ENCODE measurements at places on chromosomes 6 and 20. TPM values are rescaled to one million over a fixed set of nuclear protein-coding genes. Genes with fewer than 3 reads are reported as not detected.

DNA sequence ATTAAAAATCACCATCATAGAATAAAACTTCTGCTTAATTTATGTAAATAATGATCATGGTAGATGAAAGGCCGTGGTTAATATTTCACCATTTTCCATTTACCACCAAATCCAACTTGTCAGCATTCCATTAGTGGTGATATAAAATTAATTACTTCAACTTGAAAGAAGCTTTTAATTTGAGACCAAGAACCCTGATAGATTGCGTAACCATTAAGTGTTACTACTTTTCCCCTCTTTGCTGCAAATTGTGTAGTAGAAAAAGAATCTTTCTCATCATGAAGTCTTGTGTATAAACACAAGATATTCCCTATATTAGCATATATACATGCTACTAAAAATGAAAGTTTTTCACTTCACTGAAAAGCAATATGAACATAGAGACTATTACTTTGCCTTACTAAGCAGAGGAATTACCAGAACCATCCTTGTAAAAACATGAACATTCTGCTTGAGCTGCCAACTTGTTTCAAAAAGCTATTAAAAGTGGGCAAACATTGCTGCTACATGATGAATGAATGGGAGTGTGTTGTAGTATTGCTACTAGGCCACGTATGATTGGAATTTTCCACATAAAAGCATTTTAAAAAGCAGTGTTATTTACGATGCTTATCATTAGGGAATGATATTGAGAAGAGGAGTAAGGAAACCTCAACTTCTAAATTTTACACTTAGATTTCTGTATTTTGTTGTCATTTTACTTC, 35.0 kb downstream of the STX11 start:
- no peaks in the 10 kb centered on the region for H3K27me3 ChIP-seq
- H3K27ac ChIP-seq = no peak overlapping the region
- H3K36me3 ChIP-seq = peaks cover 29% of the 10 kb centered on the region
- peaks cover 26% of the 10 kb centered on the region for H3K4me1 ChIP-seq

DNA sequence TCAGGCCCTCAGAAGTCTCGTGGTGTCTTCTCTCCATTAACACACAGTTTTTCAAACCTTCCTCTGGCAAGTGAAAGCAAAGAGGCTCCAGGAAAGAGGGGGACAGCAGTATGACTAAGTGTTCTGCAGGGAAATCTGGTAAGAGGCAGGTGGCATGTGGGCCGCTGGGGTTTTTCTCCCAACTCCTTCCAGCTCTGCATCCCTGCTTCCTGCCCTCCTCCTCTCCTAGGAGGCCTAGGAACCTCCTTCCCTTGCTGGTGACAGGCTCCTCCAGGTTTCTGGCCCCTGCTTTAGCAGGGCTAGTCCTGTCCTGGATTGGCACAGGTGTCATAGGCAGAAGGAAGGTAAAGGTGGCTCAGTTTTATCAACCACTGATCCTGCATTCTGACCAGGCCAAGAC, 7.6 kb upstream of the ITCH start:
- no peak overlapping the region for H3K4me3 ChIP-seq
- no peak for DNase-seq
- no peaks in the 10 kb centered on the region for H3K4me1 ChIP-seq

GRCh38 chr6:166308033-166308768, at the start of gene PRR18:
PRR18 (minus strand) TSS chr6:166308392; CDS start chr6:166308142, 250 bp downstream.
- no peaks in the 10 kb centered on the region for H3K36me3 ChIP-seq
- no peaks in the 10 kb centered on the region for H3K27me3 ChIP-seq
- peaks cover 14% of the 10 kb centered on the region for H3K4me1 ChIP-seq
- peak within 1 kb of the TSS; percentile 54 for H3K4me3 ChIP-seq

DNA sequence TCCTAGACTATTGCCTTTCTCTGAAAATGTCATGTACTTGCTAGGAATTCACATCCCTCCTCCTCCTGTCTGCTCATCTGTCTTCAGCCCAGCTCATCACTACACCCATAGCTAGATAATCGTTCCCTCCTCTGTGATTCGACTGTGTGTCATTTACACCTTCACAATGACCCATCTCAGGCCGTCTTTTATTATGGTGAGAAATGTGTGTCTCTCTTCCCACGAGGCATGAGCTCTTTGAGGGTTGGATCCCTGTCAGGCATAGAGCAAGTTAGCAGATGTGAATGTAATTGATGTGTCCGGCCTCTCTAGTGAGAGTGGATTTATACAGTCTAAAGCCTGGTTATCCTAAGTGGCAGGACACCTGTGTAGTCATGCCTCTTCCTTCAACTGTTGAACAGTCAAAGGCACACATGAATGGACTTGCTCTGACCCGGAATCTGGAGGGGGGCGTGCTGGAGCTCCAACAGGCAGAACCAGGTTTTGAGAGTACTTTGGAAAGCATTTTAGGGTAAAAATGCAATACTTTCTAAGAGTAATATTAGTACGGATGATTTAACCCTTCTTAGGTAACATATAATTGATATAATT, 182.1 kb downstream of the UTRN start:
- H3K27ac ChIP-seq = no peak overlapping the region
- no peaks in the 10 kb centered on the region for H3K27me3 ChIP-seq
- DNase-seq = no peak
- no peak overlapping the region for H3K4me3 ChIP-seq
- peaks cover 19% of the 10 kb centered on the region for H3K36me3 ChIP-seq
- peaks cover 20% of the 10 kb centered on the region for H3K4me1 ChIP-seq

DNA sequence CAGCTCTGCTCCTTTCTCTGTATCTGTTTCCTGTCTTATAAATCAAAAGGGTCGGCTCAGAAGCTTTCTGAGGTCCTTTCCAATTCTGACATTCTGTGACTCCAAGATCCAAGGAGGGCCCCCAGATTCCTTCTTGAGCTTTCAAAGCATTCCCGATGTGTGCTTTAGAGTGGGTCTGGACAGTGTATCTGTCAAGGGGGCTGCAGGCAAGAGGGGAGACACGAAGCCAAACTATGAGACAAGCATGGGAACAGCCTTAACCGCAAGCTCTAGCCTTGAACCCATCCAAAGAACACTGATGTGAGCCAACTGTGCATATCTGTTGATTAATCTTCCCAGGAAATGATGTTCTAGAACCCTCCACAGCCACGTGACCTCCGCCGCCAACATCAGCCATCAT, 73.8 kb downstream of the TSHZ2 start:
- no peak for DNase-seq
- H3K4me3 ChIP-seq = no peak overlapping the region
- no peaks in the 10 kb centered on the region for H3K4me1 ChIP-seq

The PROKR2 gene
- total RNA-seq = not detected

DNA sequence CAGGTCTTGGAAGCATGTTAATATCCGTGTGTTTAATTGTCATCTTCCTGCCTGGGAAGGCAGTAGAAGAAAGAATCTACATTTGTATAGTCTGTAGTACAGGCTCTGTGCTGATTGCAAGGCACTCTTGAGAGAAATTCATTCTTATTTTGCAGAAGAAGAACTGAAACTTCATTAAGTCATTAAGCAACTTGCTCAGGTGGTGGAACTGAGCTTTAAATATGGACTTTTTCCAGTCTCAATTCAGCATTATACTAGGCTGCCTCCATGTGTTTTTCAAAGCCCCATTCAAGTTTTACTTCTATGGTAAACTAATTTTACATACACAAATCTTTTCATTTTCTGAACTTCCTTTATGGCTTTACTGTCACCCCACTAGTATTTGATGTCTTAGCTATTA, 18.7 kb downstream of the ZNF451 start:
- H3K36me3 ChIP-seq = peaks cover 3% of the 10 kb centered on the region
- H3K4me1 ChIP-seq = peaks cover 28% of the 10 kb centered on the region
- DNase-seq = no peak
- H3K4me3 ChIP-seq = no peak overlapping the region
- no peaks in the 10 kb centered on the region for H3K27me3 ChIP-seq

The HLA-DOA gene
- total RNA-seq = 63.8 TPM

- no peak for DNase-seq
- no peaks in the 10 kb centered on the region for H3K4me1 ChIP-seq
- no peaks in the 10 kb centered on the region for H3K36me3 ChIP-seq
- no peaks in the 10 kb centered on the region for H3K27me3 ChIP-seq
- H3K27ac ChIP-seq = no peak overlapping the region
Observed at GRCh38 chr20:60761056-60761455, 491.0 kb upstream of the CDH4 start.

- no peaks in the 10 kb centered on the region for H3K4me1 ChIP-seq
- no peaks in the 10 kb centered on the region for H3K36me3 ChIP-seq
- no peak for DNase-seq
Observed at GRCh38 chr6:81023007-81023582, 729.4 kb downstream of the TENT5A start.

GRCh38 chr20:34578025-34578424, 19.5 kb downstream of the MAP1LC3A start:
- no peak for DNase-seq
- H3K4me3 ChIP-seq = no peak overlapping the region
- peaks cover 12% of the 10 kb centered on the region for H3K4me1 ChIP-seq

The ALDH8A1 gene
- total RNA-seq = 5.7 TPM

The LY6G5B gene
- total RNA-seq = 25.3 TPM

The ISM1 gene
- 14.0 TPM for total RNA-seq

GRCh38 chr20:6886065-6886729, 118.7 kb downstream of the BMP2 start:
- no peak overlapping the region for H3K4me3 ChIP-seq
- H3K27me3 ChIP-seq = no peaks in the 10 kb centered on the region

DNA sequence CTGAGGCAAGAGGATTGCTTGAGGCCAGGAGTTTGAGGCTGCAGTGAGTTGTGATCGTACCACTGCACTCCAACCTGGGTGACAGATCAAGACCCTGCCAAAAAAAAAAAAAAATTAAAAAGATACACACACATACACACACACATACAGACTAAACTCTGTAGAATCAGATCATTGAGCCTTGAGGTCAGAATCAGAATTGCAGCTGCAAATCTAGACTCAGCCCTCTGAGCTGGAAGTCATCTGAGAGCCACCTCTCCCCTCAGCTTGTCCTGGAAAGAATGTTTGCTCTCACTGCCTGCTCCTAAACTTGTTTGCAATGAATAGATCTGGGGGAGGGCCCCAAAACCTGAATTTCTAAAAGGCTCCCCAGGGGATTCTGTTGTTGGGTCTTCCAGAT, 41.4 kb upstream of the ANGPT4 start:
- H3K4me3 ChIP-seq = no peak overlapping the region
- peaks cover 91% of the 10 kb centered on the region for H3K27me3 ChIP-seq
- no peaks in the 10 kb centered on the region for H3K36me3 ChIP-seq
- peaks cover 6% of the 10 kb centered on the region for H3K4me1 ChIP-seq
- H3K27ac ChIP-seq = no peak overlapping the region

The TP53TG5 gene
- total RNA-seq = 0.60 TPM

DNA sequence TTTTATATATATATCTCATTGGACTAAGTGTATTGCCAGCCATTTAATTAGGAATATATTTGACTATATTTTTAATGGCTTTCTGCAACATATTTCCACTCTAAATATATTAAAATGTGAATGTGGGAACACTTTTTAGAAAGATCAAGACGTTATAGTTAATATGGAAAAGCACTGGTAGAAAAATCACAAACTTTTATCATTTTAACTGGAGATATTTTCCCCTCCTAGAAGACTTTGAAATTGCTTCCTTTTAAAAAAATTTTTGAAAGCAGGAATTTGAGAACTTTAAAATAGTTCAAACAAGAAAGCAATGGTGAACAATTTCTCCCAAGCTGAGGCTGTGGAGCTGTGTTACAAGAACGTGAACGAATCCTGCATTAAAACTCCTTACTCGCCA, at the start of gene TAAR9:
TSS of gene TAAR9 (plus strand) at position 301 of the 400 bp plus-strand sequence. CDS start at position 314, 13 bp downstream.
- no peaks in the 10 kb centered on the region for H3K4me1 ChIP-seq
- no peak for DNase-seq
- H3K27me3 ChIP-seq = no peaks in the 10 kb centered on the region
- no peaks in the 10 kb centered on the region for H3K36me3 ChIP-seq
- no peak within 1 kb of the TSS for H3K27ac ChIP-seq
- no peak within 1 kb of the TSS for H3K4me3 ChIP-seq

DNA sequence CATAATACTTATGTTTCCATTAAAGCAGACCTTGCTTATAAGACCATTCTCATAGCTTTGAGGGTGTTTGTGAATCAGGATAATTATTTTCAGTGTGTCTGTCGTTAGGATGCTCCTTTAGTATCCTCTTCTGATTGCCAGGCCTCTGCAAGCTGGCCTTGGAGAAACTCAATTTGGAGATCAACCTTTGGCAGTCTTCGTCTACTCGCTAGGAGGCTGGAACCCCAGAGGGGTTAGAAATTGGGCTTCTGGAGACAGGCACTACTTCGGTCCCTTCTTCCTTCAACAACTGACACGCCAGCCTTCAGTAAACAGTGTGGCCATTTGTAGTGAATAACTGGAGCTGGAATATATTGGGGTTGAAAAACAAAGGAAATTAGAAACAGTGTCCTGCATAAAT, 100.8 kb upstream of the CITED2 start:
- H3K27me3 ChIP-seq = no peaks in the 10 kb centered on the region
- DNase-seq = no peak
- no peak overlapping the region for H3K4me3 ChIP-seq
- peak overlapping the region; percentile 14 for H3K27ac ChIP-seq
- no peaks in the 10 kb centered on the region for H3K4me1 ChIP-seq

- peaks cover 50% of the 10 kb centered on the region for H3K4me1 ChIP-seq
- H3K27ac ChIP-seq = no peak overlapping the region
- H3K36me3 ChIP-seq = peaks cover 74% of the 10 kb centered on the region
- no peak overlapping the region for H3K4me3 ChIP-seq
- H3K27me3 ChIP-seq = no peaks in the 10 kb centered on the region
Observed at GRCh38 chr20:48740712-48741111, 87.1 kb downstream of the PREX1 start.

GRCh38 chr20:36744243-36744642, 1.6 kb downstream of the NDRG3 start:
- no peaks in the 10 kb centered on the region for H3K36me3 ChIP-seq
- H3K4me1 ChIP-seq = peaks cover 24% of the 10 kb centered on the region
- H3K27me3 ChIP-seq = no peaks in the 10 kb centered on the region
- no peak overlapping the region for H3K4me3 ChIP-seq
- no peak for DNase-seq

The PMEPA1 gene
- total RNA-seq = 10.9 TPM

The CST4 gene
- not detected for total RNA-seq

DNA sequence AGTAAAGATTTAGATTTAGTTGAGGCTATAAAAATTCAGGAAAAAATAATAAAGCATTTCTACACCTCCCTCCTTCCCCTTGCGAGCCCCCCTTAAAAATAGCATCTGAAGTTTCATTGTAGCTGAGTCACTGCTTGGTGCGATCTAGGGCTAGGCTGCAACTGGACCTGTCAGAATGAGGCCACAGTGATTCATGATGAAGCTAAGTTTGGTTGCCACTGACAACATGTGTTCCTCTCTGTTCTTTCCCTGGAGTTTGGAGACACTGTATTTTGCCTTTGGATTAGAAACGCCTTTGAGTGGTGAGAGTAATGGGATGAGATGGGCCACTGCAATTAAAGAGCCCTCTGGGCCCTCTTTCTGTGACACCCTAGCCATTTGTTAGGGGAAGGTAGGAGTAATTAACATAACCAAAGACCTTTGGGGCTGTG, 334.1 kb downstream of the NRN1 start:
- H3K4me3 ChIP-seq = no peak overlapping the region
- no peak overlapping the region for H3K27ac ChIP-seq
- H3K27me3 ChIP-seq = no peaks in the 10 kb centered on the region

GRCh38 chr20:35093267-35093884, 769 bp upstream of the TRPC4AP start:
- peak overlapping the region; percentile 94 for H3K4me3 ChIP-seq
- no peaks in the 10 kb centered on the region for H3K36me3 ChIP-seq
- DNase-seq = no peak
- peaks cover 56% of the 10 kb centered on the region for H3K4me1 ChIP-seq
- H3K27ac ChIP-seq = peak overlapping the region; percentile 90
